ENCODE measurements at places on chromosomes 1 and 21.

- H3K4me1 ChIP-seq = peaks cover 8% of the 10 kb centered on the region
- peak; percentile 78 for DNase-seq
- no peaks in the 10 kb centered on the region for H3K36me3 ChIP-seq
Observed at GRCh38 chr1:165560883-165561656, 17.3 kb downstream of the LRRC52 start.

DNA sequence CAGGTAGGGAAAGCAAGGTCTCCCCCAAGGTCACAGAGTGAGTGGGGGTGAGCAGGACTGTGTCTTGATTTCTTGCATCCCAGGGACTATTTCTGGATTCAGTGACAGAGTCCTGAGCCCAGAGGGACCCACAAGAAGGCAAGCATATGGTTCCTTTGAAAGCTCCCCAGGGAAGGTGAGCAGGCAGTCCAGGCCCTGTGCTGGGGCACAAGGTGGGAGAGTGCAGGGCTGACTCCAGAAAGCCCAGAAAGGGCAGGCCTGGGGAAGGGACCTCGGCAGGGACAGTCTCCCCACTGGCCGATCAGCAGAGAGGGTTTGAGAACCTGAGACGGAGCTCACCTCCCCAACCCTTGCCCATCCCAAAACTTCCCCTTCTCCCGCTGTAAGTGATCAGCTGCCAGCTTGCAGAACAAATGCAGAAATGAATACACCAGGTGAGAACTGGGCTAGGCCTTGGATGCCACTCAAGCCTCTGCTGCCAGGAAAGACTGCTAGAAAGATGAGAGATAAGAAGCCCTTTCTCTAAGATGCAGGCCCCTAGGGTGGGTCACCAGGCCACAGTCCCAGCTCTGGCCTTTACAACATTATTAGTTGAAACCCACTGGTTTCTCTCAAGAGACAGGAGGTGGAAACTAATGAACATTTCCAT, 121.0 kb downstream of the GLIS1 start:
- H3K27ac ChIP-seq = no peak overlapping the region
- no peak overlapping the region for H3K4me3 ChIP-seq
- H3K27me3 ChIP-seq = no peaks in the 10 kb centered on the region
- no peaks in the 10 kb centered on the region for H3K4me1 ChIP-seq
- DNase-seq = no peak

GRCh38 chr1:74502432-74502831, 10.0 kb downstream of the LRRC53 start:
- no peaks in the 10 kb centered on the region for H3K27me3 ChIP-seq
- H3K4me3 ChIP-seq = no peak overlapping the region

- DNase-seq = no peak
- H3K36me3 ChIP-seq = no peaks in the 10 kb centered on the region
- H3K27me3 ChIP-seq = no peaks in the 10 kb centered on the region
Observed at GRCh38 chr1:153733970-153734369, 6.1 kb downstream of the INTS3 start.

- H3K27me3 ChIP-seq = no peaks in the 10 kb centered on the region
- H3K4me1 ChIP-seq = peaks cover 12% of the 10 kb centered on the region
- H3K4me3 ChIP-seq = peak overlapping the region; percentile 76
Observed at GRCh38 chr1:94926126-94926914, 590 bp downstream of the CNN3 start.

- DNase-seq = no peak
- H3K27me3 ChIP-seq = no peaks in the 10 kb centered on the region
- peaks cover 7% of the 10 kb centered on the region for H3K4me1 ChIP-seq
- H3K4me3 ChIP-seq = no peak overlapping the region
Observed at GRCh38 chr1:54543729-54544496, 4.1 kb upstream of the ACOT11 start.

DNA sequence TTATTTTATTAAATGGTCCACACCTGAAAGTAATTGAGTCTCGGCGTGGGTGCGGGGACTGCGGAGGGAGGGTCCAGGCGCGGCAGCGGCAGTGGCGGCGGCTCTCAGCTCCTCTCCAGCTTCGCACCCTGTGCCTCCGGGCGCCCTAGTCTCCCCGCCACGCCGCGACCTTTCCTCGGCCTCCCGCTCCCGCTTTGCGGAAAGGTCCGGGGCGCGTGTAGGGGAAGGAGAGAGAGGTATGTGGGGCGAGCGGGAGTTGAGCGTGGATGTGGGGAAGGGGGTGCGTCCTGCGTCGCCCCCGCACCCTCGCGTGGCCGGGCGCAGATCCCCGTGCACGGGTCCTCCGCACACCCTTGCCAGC, 13.4 kb upstream of the ALX3 start:
- no peaks in the 10 kb centered on the region for H3K4me1 ChIP-seq
- H3K36me3 ChIP-seq = no peaks in the 10 kb centered on the region
- no peak overlapping the region for H3K4me3 ChIP-seq
- H3K27ac ChIP-seq = no peak overlapping the region

- H3K27me3 ChIP-seq = no peaks in the 10 kb centered on the region
- no peak for DNase-seq
- H3K36me3 ChIP-seq = no peaks in the 10 kb centered on the region
- no peak overlapping the region for H3K4me3 ChIP-seq
- peaks cover 5% of the 10 kb centered on the region for H3K4me1 ChIP-seq
- no peak overlapping the region for H3K27ac ChIP-seq
Observed at GRCh38 chr21:44006017-44006619, 6.0 kb upstream of the TRAPPC10 start.

DNA sequence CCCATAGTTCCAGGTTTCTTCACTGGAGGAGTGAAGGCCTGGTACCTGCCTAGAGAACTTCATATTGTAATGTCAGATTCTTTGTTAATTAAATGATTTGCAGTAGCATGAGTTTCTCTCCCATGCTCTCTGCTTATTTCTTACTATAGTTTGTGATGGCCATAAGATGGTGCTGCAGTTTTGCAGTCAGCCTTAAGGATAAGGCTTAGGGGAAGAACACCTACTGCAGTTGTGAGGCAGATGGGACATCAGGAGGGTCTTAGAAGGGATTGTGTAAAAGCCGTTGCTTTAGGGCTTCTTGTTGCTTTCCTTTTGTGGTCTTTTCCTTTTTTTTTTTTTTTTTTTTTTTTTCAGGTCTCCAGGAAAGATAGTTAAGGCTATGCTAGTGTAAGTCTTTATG, 61.8 kb downstream of the MACF1 start:
- H3K4me3 ChIP-seq = no peak overlapping the region
- DNase-seq = peak; percentile 81
- H3K4me1 ChIP-seq = peaks cover 16% of the 10 kb centered on the region
- no peaks in the 10 kb centered on the region for H3K36me3 ChIP-seq
- no peaks in the 10 kb centered on the region for H3K27me3 ChIP-seq

DNA sequence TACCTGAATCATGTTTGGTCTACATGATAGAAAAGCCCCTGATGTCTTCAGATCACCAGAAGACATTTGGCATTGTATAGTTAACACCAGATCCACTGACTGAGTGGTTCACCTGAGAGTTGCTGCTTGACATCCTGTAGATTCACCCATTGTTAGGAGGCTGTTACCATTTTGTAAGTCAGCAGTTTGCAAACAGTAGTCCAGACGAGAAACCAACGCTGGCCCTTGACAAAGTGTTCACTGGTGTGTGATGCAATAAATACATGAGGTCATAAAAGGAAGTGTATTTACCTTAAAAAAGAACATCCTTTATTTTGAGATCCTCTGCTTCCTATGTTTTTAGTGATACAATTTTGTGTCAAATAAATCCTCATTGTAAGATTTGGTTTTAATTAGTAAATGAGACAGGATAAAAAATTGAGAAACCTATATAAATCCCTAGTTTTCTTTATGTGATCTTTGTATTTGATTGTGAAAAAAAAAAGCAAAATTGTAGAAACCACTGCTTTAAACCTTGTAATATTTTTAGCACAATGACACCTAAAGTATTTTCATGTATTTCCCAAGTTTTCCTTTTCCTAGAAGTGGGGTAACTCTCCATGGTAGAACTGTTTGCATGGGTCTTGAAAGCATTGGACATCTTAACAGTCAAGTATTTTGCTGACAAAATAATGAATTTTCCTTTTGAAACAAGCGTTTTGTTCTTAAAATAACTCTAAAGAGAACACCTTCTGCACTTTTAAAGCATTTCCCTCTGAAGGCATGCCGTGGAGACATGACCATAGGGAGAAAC, 204.3 kb downstream of the FGGY start:
- no peaks in the 10 kb centered on the region for H3K4me1 ChIP-seq
- H3K36me3 ChIP-seq = no peaks in the 10 kb centered on the region

- no peak overlapping the region for H3K4me3 ChIP-seq
- peaks cover 8% of the 10 kb centered on the region for H3K36me3 ChIP-seq
- no peak overlapping the region for H3K27ac ChIP-seq
Observed at GRCh38 chr1:156413391-156414246, 44.6 kb downstream of the RHBG start.

DNA sequence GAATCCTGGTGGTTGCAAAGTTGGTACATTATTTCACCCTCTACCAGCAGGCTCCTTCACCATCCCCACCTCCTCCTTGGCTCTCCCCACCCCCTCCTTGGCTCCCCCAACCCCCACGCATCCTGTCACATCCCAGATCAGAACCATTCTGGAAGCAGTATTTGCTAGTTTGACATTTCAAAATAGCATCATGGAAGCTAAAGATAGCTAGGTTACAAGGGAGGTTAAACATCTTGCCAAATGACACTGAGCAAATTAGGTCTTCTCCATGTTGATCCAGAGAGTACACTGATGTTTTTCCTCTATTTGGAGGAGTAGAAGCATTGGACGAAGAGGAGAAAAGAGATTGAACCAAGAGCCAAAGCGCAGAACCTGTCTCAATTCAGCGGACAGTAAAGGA, 158.9 kb upstream of the FGGY start:
- no peak overlapping the region for H3K27ac ChIP-seq
- H3K4me1 ChIP-seq = peaks cover 7% of the 10 kb centered on the region
- no peaks in the 10 kb centered on the region for H3K27me3 ChIP-seq
- DNase-seq = no peak
- H3K4me3 ChIP-seq = no peak overlapping the region

DNA sequence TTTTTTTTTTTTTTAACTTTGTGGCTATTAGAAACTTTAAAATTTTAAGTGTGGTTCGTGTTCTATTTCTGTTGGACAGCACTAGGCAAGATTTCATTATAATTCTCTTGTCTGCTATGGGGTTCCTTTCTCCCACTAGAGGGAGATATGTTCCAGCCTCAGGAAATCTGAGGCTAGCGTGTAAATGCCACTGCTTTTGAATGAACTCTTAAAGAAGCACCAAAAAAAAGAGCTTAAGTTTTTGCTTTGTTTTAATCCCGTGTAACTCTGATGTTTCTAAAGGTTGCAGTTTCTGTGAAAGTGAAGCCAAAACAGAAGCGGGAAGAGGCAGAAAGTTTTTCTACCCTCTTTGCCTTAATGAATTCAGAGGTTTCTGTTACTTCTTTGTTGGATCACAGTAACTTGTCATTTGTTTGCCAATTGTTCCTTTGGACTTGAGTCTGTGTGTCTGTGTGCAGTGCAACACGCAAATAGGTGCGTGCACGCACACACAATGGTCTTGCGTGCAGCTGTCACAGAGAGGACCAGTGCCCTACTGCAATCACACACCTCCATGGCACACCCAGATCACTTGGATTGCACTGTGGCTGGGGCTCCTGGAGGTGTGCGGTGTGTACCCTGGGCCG, 32.3 kb downstream of the HHAT start:
- H3K4me3 ChIP-seq = no peak overlapping the region
- DNase-seq = peak; percentile 40
- no peaks in the 10 kb centered on the region for H3K36me3 ChIP-seq
- no peak overlapping the region for H3K27ac ChIP-seq
- no peaks in the 10 kb centered on the region for H3K27me3 ChIP-seq

- peaks cover 22% of the 10 kb centered on the region for H3K27me3 ChIP-seq
- no peaks in the 10 kb centered on the region for H3K4me1 ChIP-seq
- DNase-seq = peak; percentile 55
- no peaks in the 10 kb centered on the region for H3K36me3 ChIP-seq
- no peak overlapping the region for H3K27ac ChIP-seq
Observed at GRCh38 chr1:184387476-184388318, 868 bp downstream of the C1orf21 start.

DNA sequence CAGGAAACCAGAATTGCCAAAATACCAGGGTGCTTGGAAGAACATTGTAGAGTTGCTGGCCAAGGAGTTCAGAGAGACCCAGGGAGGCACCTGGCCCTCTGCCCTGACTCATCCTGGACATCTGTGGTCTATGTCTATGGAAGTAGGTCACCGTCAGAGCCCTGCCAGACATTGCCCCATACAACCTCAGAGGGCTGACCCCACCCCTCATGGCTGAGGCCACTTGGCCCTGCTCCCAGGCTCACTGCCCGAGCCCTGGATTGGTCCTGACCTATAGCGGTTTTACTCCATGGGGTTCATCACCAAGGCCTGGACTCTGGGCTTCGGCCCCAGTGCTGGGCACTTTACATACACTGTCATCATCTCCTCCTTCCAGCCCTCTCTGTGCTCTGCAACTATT, 233.1 kb downstream of the PTPRU start:
- peaks cover 10% of the 10 kb centered on the region for H3K4me1 ChIP-seq
- no peaks in the 10 kb centered on the region for H3K36me3 ChIP-seq
- H3K4me3 ChIP-seq = no peak overlapping the region
- H3K27me3 ChIP-seq = no peaks in the 10 kb centered on the region

DNA sequence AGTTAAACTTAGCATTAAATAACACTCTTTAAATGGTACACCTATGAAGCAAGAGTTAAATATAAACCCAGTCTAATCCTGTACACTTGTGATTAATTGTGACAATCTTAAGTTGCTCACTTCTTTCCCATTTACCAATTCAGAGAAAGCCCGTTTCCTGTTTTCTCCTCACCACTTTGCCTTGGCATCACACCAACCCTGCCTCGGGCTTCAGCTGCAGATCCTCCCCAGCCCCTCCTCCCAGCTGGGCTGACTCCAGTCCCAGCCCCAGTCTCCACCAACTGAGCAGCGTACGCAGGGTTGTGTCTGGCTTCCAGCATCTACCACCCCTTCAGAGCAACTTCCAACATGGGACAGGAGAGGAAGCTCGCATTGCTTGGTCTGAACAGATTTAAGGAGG, 4.1 kb downstream of the PYCR2 start:
- H3K4me1 ChIP-seq = peaks cover 3% of the 10 kb centered on the region
- no peak for DNase-seq
- H3K27me3 ChIP-seq = no peaks in the 10 kb centered on the region
- H3K27ac ChIP-seq = no peak overlapping the region
- no peak overlapping the region for H3K4me3 ChIP-seq
